Activated T-helper 1 cell treated with Interleukin-2 at 50 U/mL for 16 hours (primary cell): ENCODE measurements at places on chromosomes 6 and 20.

DNA sequence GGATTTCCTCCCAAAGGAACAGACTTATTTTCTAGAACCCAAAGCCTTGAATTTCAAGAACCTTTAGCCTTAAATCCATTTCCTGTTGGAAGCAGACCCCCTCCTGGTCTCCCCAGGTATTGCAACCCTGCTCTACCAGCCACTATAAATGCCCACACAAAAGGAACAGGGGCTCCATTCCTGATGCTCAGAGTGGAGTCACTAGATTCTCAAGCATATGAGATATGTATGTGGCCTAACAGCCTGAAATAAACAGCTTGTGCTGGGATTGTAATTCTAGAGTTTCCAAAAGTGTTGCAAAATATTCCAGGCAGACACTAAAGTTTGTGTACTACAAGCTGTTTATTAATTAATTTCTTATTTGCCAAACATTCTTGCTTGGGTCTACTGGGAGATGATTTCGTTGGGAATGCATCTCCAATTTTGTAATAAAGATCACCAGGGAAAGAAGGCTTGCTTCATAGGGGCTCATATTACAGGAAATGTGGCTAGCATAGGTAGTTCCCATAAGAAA is 44.8 kb downstream of the RIPOR3 start:
- DNase-seq = no peak

DNA sequence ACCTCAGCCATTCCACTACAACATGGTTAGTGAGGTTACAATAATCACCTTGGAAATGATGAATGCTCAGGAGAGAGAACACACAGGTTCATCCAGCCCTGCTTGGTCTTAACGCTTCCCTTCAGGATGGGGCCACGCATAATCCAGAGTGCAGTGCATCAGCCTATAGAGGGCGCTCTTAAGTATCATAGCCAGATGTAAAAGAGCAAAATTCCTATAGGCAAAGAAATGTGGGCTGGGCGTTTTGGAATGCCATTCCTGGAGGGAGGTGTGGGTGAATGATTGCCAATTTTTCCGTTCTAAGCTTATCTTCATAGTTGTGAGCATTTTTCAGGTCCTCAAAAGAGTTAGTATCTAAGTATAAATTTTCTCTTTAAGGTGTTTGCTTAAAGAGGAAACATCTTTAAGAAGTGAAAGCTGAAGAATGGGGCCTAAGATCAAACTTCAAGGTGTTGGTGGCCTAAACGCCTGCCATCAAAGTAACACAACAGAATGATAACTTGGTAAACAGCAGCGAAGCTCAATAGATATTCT is 1.8 kb downstream of the RIPOR2 start:
- no peak for DNase-seq

DNA sequence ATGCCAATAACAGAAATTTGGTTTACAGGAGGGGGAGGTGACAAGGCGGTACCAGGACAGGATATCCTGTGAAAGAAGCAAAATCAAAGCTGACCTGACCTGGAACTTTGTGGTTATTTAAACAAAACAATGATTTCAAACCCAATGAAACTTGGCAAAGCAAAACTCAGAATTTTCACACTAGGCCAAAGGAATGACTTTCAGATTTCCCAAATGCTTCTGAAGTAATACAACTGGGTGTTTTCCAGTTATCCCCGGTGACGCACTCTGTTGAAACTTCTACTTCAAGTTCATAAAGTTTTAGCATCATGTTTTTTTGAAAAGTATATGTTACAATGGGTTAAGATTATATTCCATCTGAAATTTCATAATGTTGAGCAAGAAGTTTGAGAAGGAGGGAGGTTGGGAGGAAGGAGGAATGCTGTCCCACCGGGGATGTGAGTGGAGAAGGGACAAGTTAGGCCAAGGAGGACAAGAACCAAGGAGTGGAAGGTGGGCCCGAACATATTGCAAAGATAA is 78.1 kb upstream of the TRAF3IP2 start:
- DNase-seq = no peak

DNA sequence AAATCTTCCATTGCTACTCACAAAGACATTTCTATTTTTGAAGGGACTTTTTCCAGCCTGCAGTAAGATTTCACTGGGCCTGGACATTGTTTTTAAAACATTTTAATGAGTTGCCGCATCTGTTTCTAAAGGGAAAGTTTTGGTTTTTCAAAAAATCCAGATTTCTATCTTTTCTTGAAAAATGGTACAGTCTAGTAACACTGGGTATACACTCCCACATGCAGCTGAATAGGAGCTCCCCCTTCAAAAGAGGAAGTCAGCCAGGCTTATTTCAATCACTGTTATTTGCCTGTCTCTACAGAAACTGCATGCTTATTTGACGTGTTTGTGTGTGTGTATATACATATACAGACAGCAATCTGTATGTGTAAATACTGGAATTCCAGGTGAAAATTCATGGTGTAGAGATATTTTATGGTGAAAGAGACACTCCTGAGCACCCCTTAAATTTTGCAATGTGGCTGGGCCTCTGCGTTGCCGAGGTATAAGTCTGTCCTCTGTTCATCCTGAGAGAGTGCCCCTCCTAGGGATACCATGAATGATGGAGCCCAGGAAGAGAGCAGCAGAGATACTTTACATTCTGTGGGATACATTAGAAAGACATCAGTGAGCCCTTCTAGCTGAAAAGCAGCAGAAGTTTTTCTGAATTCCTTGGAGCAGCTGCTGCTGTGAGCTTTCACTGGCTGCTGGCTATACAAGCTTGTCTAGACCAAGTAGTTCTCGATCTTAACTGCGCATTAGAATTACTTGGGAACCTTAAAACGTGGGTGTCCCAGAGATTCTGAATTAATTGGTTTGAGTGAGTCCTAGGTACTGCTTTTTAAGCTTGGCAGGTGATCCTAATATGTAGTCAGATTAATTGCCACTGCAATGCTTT is 12.0 kb upstream of the ABRACL start:
- no peak for DNase-seq

- DNase-seq = no peak
Observed at GRCh38 chr20:35597186-35597585, 18.4 kb upstream of the SPAG4 start.

DNA sequence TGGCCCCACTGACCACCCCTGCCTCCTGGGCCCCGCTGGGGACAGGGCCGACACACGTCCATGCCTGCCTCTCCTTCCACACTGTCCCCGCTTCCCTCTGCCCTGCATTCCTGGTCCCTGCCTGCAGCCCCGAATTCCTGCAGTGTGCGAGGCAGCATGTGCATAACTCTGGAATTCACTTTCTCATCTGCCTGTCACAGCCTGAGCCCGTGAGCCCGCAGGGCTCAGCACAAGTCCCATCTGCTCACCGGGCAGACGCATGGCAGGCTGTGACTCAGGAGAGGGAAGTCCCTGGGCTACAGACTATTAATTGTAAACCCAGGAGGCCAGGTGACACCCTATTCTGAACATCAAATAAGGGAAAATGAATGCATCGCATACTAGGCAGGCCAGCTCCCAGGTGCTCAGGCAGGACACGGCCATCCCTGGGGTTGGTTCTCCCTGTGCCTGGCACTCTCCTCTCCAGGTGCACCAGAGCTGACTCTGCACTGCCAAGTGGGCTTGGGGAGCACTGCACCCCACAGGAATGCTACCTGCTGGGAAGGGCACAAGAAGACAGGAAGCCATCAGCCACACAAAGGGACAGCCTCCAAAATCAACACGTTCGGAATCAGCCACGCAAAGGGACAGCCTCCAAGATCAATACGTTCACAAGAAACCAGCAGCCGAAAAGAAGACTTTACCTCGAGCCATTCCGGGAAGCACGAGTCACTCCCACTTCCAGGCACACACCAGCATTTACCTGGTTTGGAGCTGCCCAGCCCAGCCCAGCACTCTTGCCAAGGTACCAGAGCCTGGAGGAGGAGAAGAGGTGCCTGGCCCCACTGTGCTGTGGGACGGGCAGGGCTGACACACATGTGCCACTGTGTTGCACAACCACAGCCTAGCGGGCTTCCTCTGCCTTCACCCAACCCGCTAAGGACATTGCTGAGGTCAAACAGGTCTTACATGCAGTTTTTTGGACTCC is 65.9 kb downstream of the DLL1 start:
- DNase-seq = no peak

DNA sequence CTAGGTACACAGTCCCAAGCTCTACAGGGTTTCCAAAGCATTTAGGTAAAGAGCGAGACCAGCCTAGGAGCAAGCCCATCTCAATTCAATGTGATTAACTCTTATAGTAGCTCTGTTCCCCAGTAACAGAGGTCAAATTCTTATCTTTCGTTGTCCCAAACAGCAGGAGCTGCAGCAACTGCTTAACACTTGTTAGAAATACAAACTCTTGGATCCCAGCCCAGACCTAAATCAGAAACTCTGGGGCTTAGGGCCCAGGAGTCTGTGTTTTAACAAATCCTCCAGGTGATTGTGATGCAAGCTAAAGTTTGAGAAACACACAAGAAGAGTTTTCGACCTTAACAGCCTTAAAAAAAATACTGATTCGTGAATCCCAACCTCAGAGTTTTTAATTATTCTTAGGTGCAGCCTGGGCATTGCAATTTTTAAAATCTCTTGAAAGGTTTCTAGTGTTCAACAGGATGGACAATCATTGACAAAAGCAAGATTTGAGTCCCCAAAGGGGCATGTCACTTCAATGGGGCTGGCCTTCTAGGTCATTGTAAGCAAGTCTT is 127.4 kb upstream of the HCRTR2 start:
- no peak for DNase-seq

- no peak for DNase-seq
Observed at GRCh38 chr20:41169791-41170351, 32.5 kb downstream of the PLCG1 start.

DNA sequence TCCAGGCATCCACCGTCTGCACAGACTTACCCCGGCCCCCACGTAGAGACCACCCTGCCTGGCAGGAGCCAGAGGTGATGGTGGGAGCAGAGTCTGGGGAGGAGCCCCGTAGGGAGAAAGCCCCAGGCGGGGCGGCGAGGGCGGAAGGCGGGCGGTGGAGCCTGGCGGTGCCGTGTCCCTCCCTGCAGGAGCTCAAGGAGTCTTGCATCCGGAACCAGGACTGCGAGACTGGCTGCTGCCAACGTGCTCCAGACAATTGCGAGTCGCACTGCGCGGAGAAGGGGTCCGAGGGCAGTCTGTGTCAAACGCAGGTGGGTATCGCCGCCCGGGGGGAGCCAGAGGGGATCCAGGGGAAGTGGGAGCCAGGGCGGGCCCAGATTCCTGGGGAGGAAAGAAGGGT is 6.0 kb downstream of the CLPSL1 start:
- DNase-seq = no peak

DNA sequence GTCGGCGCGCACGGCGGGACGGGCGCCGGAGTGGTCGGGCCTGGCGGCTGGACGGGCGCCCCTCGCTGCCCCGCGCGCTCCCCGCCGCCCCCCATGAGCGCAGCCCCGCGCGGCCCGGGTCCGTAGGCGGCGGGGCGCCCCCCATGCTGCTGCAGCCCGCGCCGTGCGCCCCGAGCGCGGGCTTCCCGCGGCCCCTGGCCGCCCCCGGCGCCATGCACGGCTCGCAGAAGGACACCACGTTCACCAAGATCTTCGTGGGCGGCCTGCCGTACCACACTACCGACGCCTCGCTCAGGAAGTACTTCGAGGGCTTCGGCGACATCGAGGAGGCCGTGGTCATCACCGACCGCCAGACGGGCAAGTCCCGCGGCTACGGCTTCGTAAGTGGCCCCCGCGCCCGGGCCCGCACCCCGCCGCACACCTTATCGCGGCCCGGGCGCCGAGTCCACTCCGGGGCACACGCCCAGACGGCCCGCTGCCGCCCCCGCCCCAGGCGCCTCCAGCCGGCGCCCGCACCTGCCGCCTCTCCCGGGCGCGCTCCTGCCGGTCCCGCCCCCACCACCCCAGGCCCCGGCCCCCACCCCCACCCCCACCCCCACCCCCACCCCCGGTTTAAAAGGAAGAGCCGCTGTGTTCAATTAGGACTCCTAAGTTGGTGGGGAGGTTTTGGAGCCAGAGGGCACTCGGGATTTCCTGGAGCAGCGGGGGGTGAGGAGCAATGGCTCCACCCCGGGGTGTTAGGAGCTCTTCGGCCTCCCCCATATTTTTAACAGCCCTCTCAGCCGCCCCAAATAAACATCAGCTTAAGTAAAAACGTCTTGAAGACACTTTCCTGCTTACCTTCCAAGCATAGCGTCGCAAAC is 474 bp downstream of the RBM38 start:
- DNase-seq = no peak

GRCh38 chr6:161242779-161243693 is 30.8 kb downstream of the AGPAT4 start:
- no peak for DNase-seq

GRCh38 chr6:81838031-81838430 is 85.5 kb upstream of the TENT5A start:
- no peak for DNase-seq

- no peak for DNase-seq
Observed at GRCh38 chr6:105278035-105278434, 98.2 kb upstream of the POPDC3 start.

GRCh38 chr6:135181333-135182070 is 394 bp downstream of the MYB start:
- DNase-seq = no peak

DNA sequence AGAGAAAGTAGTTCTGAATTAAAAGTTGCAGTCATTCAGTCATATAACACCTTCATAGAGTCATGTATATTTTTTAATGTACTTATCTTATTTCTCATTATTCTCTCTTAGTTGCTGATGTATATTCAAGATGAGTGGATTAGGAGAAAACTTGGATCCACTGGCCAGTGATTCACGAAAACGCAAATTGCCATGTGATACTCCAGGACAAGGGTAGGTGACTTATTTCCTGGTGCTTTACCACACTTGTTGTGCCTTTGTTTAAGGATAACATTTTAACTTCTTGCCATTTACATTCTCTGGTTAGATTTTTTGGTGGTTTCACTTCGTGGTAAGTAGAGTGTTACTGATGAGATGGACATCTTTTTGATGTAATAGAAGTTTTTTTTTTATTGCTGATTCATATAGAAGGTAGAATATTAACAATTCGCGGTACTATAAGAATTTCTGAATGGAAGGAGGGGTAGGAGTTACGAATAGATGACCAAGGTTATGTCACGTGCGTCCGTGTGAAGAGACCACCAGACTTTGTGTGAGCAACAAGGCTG is 120.5 kb downstream of the NCOA3 start:
- no peak for DNase-seq

DNA sequence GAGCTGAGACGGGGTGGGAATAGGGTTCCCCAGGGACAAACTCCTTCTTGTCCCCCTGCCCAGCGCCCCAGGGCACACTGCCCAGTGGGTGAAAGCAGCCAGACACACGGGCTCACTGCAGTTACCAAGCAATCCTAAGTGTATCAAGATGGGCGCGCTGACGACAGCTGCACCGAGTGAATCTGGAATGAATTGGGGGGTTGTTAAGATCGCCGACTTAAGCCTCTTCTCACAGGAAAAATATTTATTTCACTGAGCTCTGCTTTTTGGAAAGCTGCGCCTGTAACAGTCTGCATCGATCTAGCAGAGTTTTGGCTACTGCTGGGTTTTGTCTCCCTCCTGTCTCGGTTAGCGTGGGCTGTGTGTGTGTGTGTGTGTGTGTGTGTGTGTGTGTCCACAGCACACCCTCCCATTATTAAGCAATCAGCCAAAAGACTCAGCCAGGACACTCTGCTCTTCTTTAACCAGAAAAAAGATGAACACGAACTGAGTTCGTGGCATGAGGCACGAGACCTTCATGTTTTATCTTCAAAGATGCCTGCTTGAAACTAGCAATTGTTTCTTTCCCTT is 35.9 kb downstream of the RIPOR3 start:
- DNase-seq = no peak
